ENCODE measurements at places on chromosomes 7 and 10.

- DNase-seq = no peak
These were observed 22.5 kb downstream of the PRTFDC1 start for GRCh38 chr10:24929904-24930303.

DNA sequence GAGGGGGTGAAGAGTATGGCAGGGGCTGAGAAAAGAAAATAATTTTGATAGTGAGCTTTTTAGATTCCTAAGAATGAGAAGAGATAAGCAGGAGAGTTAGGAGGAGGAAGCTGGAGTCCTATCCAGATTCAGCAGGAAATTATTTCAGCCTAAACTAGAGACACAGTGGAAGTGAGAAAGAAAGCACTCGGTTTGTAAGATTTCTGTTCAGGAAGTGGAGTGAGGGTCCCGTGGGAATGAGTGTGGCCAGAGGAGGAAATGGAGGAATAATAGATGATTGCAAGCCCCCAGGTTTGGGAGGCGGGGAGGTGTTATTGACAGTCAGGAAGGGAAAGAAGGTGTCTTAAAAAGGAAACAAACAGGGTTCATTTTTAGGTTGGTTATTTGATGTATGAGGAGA lies 84.8 kb upstream of the NRP1 start:
- DNase-seq = no peak

GRCh38 chr10:15169555-15170401 lies 1.3 kb upstream of the NMT2 start:
- peak; percentile 35 for DNase-seq

- no peak for DNase-seq
These were observed 98.9 kb downstream of the DYNC1I1 start for GRCh38 chr7:95871075-95871848.

DNA sequence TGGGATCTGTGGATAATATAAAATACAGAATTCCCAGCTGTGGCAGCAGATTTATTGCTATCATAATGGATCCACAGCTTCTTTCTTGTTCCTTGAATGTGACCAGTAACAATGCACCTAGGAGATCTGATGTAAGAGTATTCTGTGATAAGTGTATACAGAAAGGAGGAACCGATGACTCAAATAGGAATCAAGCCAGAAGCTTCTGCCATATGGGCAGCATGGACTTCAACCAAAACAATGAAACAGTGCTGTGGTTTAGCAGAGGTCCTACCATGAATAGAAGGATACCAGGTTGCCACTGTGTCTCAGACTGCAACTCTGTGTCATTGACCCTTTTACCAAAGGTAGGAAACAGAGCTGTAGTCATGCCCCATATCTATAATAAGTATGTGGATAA lies 81.8 kb downstream of the PTPRZ1 start:
- no peak for DNase-seq

GRCh38 chr10:72338180-72338579 lies 16.5 kb downstream of the DNAJB12 start:
- DNase-seq = no peak

DNA sequence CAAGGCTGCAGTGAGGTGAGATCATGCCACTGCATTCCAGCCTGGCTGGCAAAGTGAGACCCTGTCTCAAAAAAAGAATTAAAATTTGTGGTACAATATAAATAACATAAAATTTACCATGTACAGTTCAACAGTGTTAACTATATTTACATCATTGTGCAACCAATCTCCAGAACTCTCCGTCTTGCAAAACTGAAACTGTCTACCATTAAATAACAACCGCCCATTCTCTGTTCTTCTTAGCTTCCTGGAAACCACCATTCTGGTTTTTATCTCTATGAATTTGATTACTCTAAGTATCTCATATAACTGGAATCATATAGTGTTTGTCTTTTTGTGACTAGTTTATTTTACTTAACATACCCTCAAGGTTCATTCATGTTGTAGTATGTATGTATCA lies 167.6 kb downstream of the AUTS2 start:
- no peak for DNase-seq

DNA sequence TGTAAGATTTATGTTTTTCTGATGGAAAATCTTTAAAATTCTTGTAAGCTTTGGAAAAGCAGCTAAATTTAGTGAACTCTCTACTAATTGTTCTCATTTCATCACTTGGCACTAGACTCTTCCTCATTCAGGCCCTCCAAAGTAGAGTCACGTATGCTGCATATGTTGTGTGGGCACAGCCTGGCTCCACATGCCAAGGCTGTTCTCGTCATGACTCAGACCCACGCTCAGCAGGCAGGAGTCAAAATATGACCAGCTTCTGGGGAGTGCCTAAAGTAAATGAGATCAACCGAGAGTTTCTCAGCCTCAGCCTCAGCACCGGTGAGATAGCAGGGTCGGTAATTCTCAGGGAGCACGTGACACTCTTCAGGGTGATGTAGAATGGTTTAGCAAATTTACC lies 1672.9 kb downstream of the REEP3 start:
- DNase-seq = no peak

DNA sequence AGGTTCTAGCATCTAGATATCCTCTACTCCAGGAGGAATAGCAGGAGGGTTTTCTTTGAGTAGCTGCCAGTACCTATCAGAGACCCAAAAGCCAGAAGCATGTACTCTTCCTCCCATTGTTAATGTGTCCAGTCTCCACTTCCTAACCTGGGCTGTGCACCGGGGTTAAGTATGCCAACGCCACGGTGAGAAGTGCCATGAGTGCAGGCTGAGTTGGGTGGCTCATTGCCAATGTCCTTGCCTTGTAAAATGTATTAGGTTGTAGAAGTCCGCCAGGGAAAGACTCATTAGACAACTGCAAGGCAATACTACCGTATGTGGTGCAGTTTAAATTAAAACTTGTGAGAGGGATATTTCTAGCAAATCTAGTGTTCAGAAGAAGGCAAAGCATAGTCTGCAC lies 55.0 kb upstream of the PRR15 start:
- DNase-seq = no peak
